ENCODE measurements at places on chromosomes 1 and 21. TPM values are rescaled to one million over a fixed set of nuclear protein-coding genes. Genes with fewer than 3 reads are reported as not detected.

The SPRR2B gene
- not detected for total RNA-seq

The LEFTY1 gene
- not detected for total RNA-seq

The HSPA6 gene
- total RNA-seq: 0.37 TPM

The GFI1 gene
- 33.0 TPM for total RNA-seq

The MIXL1 gene
- total RNA-seq: not detected

The GALE gene
- 57.1 TPM for total RNA-seq

The TRAPPC10 gene
- 72.8 TPM for total RNA-seq

The INSRR gene
- 0.66 TPM for total RNA-seq

The CD46 gene
- total RNA-seq: 111 TPM

The SEC16B gene
- not detected for total RNA-seq

The DMRTA2 gene
- total RNA-seq: not detected

The RAB25 gene
- 0.43 TPM for total RNA-seq

The CD1B gene
- total RNA-seq: not detected

The KCND3 gene
- not detected for total RNA-seq

The UBXN10 gene
- 0.37 TPM for total RNA-seq

The VSIG8 gene
- total RNA-seq: 0.26 TPM

The ELAVL4 gene
- not detected for total RNA-seq

The TMEM222 gene
- 29.0 TPM for total RNA-seq

The WDR26 gene
- 75.6 TPM for total RNA-seq

The IVL gene
- total RNA-seq: not detected

The DRAXIN gene
- total RNA-seq: 0.04 TPM

The MAP3K7CL gene
- 9.5 TPM for total RNA-seq

The HTR6 gene
- total RNA-seq: 0.13 TPM

The GBP1 gene
- 56.7 TPM for total RNA-seq

The CD247 gene
- 217 TPM for total RNA-seq

The TIE1 gene
- total RNA-seq: not detected

The UBL4B gene
- not detected for total RNA-seq

The JTB gene
- 167 TPM for total RNA-seq

The CGN gene
- 2.7 TPM for total RNA-seq

The TMEM54 gene
- total RNA-seq: 0.37 TPM

The FCRL2 gene
- total RNA-seq: not detected

The FAM229A gene
- 7.7 TPM for total RNA-seq

The SPATA46 gene
- total RNA-seq: not detected

The KMO gene
- total RNA-seq: not detected

The TAS1R3 gene
- 0.71 TPM for total RNA-seq

The CYP4A11 gene
- total RNA-seq: not detected

The GPR37L1 gene
- total RNA-seq: not detected

The FCRLB gene
- total RNA-seq: not detected

The BRDT gene
- total RNA-seq: not detected

The C1QB gene
- not detected for total RNA-seq

Measured in activated T-helper 17 cell treated with anti-CD3 and anti-CD28 coated beads, Interleukin-2, amount 50 U/mL, for 72 hours (primary cell).